ENCODE measurements at places on chromosomes 5 and 9.

GRCh38 chr9:127838375-127839078 lies 15.9 kb downstream of the ENG start:
- DNase-seq = peak; percentile 96

DNA sequence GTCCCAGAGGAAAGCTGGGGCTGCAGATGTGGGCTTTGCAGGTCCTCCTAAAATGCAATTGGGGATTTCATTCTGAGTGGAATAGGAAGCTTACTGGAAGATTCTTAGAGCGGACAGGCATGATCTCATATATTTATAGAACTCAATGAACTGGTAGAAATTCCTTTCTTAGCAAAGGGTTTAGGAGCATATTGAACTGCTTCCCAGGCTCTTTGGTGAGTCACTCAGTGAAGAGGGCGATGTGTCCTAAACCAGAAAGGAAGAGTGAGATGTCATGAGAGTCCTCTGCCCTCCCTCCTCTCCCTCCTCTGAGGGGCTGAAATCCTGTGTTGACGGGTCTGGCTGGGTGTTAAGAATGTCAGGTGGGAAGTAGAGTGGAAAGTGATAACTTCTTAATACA lies 26.3 kb upstream of the SEMA6A start:
- no peak for DNase-seq

- DNase-seq = no peak
These were observed 57.6 kb downstream of the ZNF618 start for GRCh38 chr9:113933671-113934070.

- DNase-seq = no peak
These were observed 312.1 kb downstream of the TMEM232 start for GRCh38 chr5:110414360-110414759.

DNA sequence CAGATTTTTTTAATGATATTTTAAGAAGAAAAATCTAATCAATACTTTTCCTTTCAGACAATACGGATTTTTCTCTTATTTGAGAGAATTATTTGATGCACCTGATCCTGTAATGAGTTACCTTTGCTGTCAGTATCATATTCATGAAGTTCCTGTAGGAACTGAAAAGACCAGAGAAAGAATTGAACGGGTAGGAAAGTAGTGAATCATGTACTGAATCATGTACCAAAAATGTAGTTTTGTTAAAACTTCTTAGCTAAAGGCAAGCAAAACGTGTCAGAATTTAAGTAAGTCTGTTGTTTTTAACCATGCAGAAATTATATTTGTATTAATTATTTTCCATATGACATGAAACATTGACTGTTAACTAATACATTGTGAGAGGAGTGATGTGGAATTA lies 56.6 kb downstream of the SMC5 start:
- DNase-seq = no peak

GRCh38 chr5:132411304-132412013 lies 41.9 kb downstream of the SLC22A5 start:
- DNase-seq = no peak

- no peak for DNase-seq
These were observed 26.5 kb downstream of the ANKRD33B start for GRCh38 chr5:10590226-10590999.

GRCh38 chr5:102278231-102278630 lies 17.9 kb downstream of the SLCO4C1 start:
- DNase-seq = no peak

DNA sequence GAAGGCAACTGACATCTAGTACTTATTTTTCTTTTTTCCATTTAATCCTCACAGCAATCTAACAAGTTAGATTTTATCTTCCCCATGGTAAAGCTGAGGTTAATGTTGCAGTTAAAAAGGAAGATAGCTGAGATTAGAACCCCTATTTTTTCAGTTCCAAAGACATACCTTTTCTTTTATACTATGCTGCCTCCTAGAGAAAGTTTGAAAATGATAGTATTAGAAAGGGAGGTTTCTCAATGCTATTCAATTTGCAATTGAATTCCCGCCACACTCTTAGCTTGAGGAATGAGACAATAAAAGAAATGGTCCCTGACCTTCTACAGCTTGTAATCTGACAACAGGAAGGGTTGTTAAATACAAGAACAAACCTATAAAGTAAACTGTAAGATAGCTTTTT lies 195.9 kb upstream of the TRIM32 start:
- no peak for DNase-seq

DNA sequence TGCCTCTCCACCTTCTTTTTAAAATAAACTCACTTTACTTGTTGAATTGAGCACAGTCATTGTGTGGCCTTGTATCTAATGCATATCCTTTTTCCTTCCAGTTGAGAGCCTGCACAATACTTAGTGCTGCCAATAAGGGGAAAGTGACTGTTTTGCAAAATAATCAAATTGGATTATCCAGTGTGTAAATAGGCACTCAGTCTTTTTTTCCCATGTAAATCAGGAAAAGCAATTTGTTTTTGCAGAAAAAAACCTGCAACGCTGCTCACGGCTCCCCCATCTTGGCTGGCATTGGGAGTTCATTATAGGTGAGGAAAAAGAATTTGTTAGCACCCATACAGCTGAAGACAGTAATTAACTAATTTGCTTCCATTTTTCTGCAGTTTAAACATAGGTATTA lies 299.9 kb downstream of the CSNK1G3 start:
- DNase-seq = no peak

- DNase-seq = no peak
These were observed 52.2 kb downstream of the LURAP1L start for GRCh38 chr9:12826924-12827565.

- no peak for DNase-seq
These were observed 31.7 kb downstream of the DOCK2 start for GRCh38 chr5:169668732-169669131.

DNA sequence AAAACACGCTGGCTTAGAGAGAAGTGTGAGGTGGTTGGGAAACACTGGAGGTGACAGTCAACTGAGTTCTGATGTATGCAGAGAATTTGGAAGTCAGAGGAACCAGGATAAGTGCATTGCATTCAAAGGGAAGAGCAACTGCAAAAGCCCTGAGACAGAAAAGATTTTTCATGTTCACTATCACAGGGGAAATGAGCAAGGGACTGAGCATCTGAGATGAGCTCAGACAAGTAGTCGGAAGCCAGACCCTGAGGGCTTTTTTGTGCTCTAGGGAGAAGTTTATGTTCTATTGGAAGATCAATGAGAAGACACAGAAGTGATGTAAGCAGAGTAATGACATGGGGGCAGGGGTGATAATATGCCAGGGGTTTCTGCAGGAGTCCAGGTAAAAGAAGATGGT lies 97.5 kb downstream of the HTR4 start:
- DNase-seq = no peak

DNA sequence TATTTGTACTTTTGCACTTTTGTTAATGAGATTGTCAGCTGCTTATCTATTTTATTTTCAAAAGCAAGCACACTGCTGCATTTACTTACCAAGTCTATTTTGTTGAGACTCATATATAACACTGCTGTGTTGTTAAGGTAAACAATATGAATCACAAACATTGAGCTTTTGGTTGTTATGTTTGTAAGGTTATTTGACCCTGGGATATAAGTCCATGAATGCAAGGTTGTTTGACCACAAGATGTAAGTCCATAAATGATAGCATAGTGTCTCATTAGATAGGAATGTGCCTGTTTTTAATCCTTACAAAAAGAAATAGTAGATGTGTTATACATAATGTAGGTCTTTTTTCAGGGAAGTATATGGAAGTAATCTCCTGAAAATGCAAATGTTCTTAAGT lies 845.9 kb downstream of the CDH9 start:
- no peak for DNase-seq

DNA sequence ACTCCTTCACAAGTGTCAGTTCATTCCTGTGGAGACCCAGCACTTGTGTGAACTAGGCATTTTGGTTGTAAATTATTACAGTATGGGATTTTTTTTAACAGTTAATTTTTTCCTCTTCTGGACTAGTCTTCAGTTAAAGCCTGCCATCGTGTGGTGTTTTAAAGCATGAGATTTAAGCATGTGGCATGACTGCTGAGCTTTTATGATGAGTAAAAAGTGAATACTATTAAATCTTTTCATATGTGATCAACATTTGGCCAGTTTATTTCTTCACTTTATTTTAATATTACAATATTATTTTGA lies 25.0 kb downstream of the LMNB1 start:
- DNase-seq = peak; percentile 42

- no peak for DNase-seq
These were observed 149.9 kb upstream of the MAP1B start for GRCh38 chr5:71957292-71957898.

DNA sequence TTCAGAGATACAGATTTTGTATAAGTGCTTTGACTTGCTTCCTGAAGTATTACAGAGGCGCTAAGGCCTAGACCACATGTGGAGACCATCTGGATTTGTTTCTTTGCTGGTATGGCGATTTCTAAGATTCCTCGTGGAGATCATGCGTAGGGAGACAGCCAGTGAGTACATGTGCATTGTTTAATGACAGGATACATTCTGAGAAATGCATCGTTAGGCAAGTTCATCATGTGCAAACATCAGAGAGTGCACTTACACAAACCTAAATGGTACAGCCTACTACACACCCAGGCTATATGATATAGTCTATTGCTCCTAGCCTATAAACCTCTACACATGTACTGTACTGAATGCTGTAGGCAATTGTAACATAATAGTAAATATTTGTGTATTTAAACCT lies 16.5 kb upstream of the CEP120 start:
- DNase-seq = no peak

GRCh38 chr9:38036359-38037084 lies 32.5 kb downstream of the SHB start:
- DNase-seq = peak; percentile 60

GRCh38 chr5:65479527-65479926 lies 2.2 kb downstream of the ADAMTS6 start:
- DNase-seq = no peak

GRCh38 chr9:113638897-113639296 lies 175.4 kb downstream of the RGS3 start:
- no peak for DNase-seq

GRCh38 chr5:132104556-132104955 lies 31.0 kb downstream of the CSF2 start:
- peak; percentile 63 for DNase-seq

GRCh38 chr5:102539562-102539961 lies 40.8 kb upstream of the SLCO6A1 start:
- no peak for DNase-seq

DNA sequence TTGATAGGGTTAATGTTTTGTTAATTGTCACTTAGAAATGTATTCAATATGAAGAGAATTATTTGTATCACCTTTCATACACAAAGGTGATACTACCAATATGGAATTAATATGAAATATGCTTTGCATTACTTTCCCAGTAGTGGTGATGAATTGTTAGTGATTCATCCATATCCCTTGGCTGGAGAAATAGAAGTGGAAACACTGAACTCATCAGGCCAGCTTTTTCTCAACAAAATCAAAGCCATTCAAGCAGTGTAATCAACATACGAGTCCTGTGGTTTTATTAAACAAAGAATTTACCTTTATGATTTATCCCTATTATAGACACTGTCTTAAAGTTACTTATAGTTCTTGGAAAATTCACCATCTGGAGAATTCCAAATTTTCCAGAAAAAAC lies 264.0 kb upstream of the MEF2C start:
- DNase-seq = no peak

- no peak for DNase-seq
These were observed 157.1 kb downstream of the OLFM1 start for GRCh38 chr9:135244271-135245221.

- DNase-seq = no peak
These were observed 326.5 kb downstream of the SH3GL2 start for GRCh38 chr9:17905366-17905765.

DNA sequence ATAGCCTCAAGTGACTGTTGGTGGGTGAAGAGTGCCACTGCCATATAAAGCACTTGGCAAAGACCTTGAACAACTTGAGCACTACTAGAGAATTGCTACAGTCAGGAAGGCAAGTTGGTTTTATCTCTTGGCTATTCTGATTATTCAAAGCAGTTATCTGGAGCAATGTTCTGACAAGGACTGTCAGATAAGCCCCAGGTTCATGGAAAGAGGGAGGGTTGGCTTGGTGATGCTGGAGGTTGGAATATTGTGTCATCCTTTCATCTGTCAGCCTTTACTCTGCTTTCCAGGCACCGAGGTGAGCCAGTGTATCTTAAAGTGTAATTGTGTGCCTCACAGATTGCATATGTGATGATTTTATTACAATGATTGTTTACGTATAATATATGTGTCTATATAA lies 548.4 kb upstream of the ZNF608 start:
- no peak for DNase-seq

DNA sequence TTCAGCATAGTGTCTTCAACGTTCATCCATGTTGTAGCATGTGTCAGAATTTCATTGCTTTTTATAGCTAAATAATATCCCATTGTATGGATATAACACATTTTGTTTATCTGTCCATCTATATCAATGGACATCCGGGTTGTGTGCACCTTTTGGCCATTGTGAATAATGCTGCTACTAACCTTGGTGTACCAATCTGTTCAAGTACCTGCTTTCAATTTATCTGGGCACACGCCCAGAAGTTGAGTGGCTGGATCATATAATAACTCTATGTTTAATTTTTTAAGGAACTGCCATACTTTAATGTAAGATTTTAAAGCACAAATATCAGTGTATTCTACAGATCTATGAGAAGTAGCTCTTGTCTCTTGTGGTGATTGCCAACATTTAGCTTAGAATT lies 43.5 kb downstream of the SCAI start:
- DNase-seq = no peak

DNA sequence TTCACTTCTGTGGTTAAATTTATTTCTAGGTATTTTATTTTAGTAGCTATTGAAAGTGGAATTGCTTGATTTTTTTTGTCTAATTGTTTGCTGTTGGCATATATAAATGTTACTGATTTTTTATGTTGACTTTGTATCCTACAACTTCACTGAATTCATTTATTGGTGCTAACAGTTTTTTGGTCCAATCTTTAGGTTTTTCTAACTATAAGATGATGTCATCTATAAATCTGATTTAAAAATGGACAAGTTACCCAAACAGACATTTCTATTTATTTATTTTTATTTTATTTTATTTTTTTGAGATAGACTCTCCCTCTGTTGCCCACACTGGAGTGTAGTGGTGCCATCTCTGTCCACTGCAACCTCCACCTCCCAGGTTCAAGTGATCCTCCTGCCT lies 162.3 kb downstream of the COX7C start:
- no peak for DNase-seq

GRCh38 chr9:27436234-27436633 lies 87.9 kb upstream of the IFNK start:
- DNase-seq = no peak

DNA sequence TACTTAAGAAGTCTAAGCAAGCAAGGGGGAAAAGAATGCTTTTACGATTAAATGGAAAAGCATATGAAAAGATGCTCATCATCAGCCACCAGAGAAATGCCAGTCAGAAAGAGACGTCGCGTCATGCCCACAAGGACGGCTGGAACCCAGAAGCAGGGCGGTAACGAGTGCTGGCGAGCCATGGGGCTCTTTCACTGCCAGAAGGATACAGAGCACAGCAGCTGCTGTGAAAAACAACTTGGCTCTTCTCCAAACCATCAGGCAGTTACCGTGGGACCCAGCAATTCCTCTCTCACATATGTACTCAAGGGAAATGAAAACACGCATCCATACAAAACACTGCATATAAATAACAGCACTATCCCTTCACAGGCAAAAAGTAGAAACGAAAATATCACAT lies 95.5 kb downstream of the CAMSAP1 start:
- DNase-seq = no peak

- DNase-seq = no peak
These were observed 366.3 kb upstream of the ADAMTS16 start for GRCh38 chr5:4773827-4774317.
